ENCODE measurements at places on chromosomes 2 and 18. TPM values are rescaled to one million over a fixed set of nuclear protein-coding genes. Genes with fewer than 3 reads are reported as not detected.

The SLC14A1 gene
- total RNA-seq: 136 TPM

The EMILIN1 gene
- total RNA-seq: 65.8 TPM

The C1QL2 gene
- total RNA-seq: not detected

The TTC27 gene
- total RNA-seq: 29.4 TPM

The TUBA4B gene
- total RNA-seq: not detected

The CRYGD gene
- total RNA-seq: not detected

The SPR gene
- total RNA-seq: 17.1 TPM

The ANTXR1 gene
- total RNA-seq: 87.8 TPM

The RAB17 gene
- total RNA-seq: 24.2 TPM

DNA sequence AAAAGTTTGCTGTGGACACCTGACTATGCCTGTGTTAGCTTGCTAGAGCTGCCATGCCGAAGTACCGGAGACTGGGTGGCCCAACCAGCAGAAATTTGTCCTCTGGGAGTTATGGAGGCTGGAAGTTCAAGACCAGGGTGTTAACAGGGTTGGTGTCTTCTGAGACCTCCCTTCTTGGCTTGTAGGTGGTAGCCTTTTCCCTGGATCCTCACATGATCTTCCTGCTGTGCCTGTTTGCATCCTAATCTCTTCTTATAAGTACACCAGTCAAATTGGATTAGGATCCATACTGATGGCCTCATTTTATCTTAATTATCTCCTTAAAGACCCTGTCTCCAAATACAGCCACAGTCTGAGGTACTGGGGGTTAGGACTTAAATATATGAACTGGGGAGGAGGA lies 845 bp downstream of the TMEM177 start:
- no peak for DNase-seq

GRCh38 chr2:37773371-37774130 lies 102.1 kb upstream of the CDC42EP3 start:
- DNase-seq: no peak

DNA sequence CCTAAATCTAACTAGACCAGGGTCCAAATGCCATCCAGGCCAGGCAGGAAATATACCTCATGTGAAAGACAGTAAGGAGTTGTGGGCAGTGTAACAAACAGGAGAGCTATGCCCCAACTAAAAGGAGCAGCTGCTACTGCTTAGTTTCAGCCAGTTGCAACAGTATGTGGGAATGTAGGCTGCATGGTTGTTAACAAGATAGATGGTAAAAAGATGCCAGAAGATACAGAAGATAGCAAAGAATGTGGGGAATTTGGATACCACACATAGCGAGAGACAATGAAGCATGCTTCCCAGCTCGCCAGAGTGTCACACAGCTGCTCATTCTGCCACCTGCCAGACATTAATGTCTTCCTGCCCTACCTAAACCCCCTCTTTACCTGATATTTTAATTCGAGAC lies 39.4 kb upstream of the CYBRD1 start:
- no peak for DNase-seq

GRCh38 chr2:241410739-241411176 lies 54.7 kb downstream of the FARP2 start:
- no peak for DNase-seq

DNA sequence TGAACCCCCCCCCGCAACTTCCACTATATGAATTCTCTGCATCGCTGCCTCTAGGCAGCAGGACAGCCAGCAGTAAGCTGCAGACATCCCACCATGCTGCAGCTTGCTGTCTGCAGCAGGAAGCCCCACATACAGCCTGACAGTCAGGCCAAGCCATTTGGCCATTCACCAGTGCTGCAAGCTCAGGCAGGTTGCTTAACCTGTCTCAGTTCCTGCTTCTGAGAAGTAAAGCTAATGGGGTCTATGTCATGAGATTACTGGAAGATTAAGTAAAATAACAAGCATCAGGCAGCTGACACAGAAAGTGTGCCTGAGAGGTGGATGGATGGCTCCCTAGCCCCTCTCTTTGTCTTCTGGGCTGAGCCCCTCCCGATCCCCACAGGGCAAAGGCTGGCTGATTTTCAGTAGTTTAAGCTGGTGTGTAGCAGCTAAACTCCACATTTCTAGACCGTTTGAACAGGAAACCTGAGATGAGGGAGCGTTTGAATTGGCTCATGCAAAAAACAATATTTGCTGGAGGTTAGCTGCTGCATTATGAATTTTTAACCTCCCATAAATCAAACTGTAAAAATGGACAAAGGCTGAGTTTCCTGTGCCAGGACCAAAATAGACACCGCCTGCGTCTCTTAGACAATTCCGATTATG lies 193.8 kb upstream of the ARL4C start:
- no peak for DNase-seq

- no peak for DNase-seq
Measured at GRCh38 chr2:181627545-181627944, 29.4 kb downstream of the CERKL start.

GRCh38 chr18:51251625-51252024 lies 54.1 kb upstream of the MEX3C start:
- no peak for DNase-seq

GRCh38 chr2:168434146-168434545 lies 21.9 kb upstream of the CERS6 start:
- no peak for DNase-seq

DNA sequence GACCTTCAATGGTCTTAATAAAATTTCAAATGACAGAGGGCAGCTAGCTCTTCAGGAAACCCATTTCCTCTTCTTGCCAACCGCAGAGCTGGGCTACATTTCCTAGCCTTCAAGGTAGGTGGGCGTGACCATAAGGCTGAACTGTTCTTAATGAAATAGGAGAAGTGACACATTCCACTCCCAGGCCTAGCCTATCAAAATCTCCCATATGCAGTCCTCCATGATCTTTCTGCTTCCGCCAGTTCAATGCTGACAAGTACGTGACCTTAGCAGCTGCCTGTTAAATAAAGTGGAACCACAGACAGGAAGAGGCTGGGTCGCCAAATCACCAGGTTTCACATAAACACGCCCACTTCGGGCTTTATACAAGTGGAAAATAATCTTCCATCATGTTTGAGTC lies 13.2 kb downstream of the SERPINE2 start:
- no peak for DNase-seq

DNA sequence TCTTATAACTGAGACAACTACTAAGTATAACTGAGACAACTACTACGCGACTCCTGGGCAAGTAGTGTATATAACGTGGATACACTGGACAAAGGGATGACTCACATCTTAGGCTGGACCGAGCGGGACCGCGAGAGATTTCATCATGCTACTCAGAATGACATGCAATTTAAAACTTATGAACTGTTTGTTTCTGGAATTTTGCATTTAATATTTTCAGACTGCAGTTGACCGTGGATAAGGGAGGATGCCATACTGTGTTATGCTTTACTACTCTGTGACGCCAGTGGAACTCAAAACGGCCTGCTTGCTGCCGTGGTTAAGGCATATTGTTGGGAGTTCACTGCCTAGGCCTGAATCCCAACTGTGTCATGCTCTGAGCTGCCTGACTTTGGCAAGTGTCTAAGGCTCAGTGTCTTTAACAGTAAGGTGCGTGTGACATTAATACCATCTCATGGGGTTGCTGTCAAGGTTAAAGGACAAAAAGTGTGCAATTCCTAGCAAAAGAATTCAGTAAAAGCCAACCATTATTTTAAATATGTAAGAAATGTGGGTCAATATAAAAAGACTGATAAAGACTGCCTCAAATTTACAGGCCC lies 64.6 kb downstream of the BMP10 start:
- DNase-seq: no peak

DNA sequence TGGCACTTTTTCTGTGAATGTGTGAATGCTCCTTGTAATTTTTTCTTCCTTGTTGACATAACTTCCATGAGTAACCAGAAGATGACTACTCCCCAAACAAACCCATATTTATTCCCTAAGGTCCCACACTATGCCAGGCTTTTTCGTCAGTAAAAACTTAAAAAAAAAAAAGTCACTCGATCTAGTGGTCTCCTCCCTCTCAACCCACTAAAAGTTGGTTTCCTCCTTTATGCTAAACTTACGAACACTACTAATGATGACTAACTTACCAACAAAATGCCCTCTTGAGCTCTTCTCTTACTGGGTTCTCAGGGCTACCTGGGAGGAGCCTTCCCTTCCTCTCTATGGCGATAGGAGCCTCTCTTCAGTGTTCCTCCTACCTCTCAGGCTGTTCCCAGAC lies 18.2 kb downstream of the ACVR1 start:
- no peak for DNase-seq

DNA sequence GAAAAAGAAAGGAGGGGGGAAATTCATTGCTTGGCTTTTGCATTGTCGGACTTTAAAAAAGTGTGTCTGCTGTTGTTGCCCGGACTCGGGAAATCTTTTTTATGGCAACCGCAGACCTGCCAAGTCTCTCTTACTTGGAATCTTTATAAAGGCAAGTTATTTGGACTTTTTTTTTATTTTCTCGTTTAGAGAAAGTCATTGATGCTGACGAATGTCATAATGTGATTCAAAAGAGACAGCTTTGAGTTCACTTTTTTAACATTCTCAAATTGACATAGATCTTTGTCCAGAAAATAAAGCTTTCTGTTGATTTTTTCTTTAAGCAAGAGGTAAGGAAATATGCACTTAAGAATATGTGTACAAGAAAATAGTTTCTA lies 651 bp upstream of the ZNF521 start:
- DNase-seq: no peak
